Activated naive CD8-positive, alpha-beta T cell treated with anti-CD3 and anti-CD28 coated beads, Interleukin-2, amount 10 ng/mL, durations not matched to agents 7 days and 5 days (primary cell): ENCODE measurements at places on chromosomes 11 and 22. TPM values are rescaled to one million over a fixed set of nuclear protein-coding genes. Genes with fewer than 3 reads are reported as not detected.

Gene RRP7A
- total RNA-seq, result 72.1 TPM

Gene TMA7B
- total RNA-seq, result 8.5 TPM

DNA sequence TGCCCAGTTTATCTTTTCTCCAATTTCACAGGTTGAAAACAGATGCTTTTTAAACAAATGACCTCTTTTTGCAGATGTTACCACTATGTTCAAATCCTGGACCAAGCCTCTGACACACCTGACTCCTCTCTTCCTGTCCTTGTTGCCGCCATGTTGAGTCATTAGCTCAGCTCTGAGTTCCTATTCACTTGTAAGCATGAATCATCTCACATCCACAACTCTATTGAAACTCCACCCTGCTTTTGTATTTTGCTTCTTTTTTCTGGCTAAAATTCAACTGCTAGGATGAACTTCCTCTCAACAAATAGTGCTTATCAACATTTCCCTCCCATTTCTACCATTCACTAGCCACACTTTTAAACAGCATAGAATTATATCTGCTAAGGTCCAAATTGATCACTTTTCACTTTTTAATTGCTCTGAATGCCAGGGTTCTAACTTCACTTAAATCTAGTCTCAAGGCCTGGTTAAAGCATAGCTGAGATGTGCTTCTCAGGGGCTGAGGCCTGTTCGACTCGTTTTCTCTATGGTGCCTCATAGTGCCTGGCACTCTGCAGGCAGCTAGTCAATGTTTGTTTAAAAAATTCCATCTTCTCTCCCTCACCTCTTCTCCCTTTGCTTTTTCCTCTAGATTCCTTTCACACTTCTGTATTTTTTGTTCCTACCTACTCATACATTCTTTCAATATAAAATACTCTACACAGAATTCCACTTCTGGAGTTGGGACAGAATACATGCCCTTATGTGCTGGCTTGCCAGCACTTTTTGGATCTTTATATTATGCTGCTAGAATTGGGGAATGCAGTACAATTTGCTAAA lies 3.9 kb downstream of the JOSD1 start:
- no peaks in the 10 kb centered on the region for H3K27me3 ChIP-seq
- H3K36me3 ChIP-seq, result peaks cover 25% of the 10 kb centered on the region
- peak overlapping the region; percentile 86 for H3K27ac ChIP-seq
- H3K4me3 ChIP-seq, result peak overlapping the region; percentile 94
- DNase-seq, result no peak
- peaks cover 48% of the 10 kb centered on the region for H3K4me1 ChIP-seq

DNA sequence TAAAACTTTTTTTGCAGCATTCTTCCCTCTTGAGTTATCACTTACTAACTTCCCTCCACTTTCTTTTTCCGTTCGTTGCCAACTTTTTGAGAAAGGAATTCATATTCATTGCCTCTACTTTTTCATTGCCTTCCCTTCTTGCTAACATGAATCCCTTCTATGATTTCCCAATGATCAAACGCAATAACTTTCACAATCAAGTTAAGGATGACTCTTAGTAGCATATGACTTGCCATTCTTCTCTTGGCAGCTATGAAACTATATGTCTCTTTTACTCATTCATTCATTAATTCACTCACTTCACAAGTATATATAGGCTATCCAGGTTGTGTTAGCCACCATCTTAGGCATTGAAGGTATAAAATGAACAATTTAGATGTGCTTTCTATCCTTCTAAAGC lies 16.6 kb upstream of the ARHGAP20 start:
- H3K4me3 ChIP-seq, result no peak overlapping the region
- no peaks in the 10 kb centered on the region for H3K4me1 ChIP-seq
- H3K27ac ChIP-seq, result no peak overlapping the region
- no peak for DNase-seq

DNA sequence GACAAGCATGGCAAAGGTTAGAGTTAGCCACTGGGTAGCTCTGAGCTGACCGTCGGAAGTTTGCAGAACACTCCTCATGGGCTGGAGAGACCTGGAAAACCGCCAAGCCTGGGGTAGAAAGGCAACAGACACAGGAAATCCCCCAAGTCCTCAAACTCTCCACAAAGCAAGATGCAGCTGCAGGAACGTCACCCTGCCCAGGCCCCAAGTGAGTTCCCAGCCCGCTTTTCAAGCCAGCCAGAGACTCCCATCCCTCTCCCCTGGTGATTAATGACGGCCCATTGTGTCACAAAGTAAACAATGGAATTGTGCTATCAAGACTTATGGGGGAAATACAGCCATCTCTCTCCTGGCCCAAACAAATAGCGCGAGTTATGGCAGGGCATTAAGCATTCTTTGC lies 633.0 kb downstream of the TBC1D22A start:
- DNase-seq, result no peak
- H3K4me1 ChIP-seq, result no peaks in the 10 kb centered on the region
- no peaks in the 10 kb centered on the region for H3K27me3 ChIP-seq
- no peaks in the 10 kb centered on the region for H3K36me3 ChIP-seq

- H3K4me1 ChIP-seq, result no peaks in the 10 kb centered on the region
- no peak overlapping the region for H3K27ac ChIP-seq
- H3K4me3 ChIP-seq, result no peak overlapping the region
- H3K27me3 ChIP-seq, result no peaks in the 10 kb centered on the region
- H3K36me3 ChIP-seq, result no peaks in the 10 kb centered on the region
Observed at GRCh38 chr11:83401506-83402225, 115.5 kb upstream of the CCDC90B start.
